ENCODE measurements at places on chromosomes 13 and 19.

DNA sequence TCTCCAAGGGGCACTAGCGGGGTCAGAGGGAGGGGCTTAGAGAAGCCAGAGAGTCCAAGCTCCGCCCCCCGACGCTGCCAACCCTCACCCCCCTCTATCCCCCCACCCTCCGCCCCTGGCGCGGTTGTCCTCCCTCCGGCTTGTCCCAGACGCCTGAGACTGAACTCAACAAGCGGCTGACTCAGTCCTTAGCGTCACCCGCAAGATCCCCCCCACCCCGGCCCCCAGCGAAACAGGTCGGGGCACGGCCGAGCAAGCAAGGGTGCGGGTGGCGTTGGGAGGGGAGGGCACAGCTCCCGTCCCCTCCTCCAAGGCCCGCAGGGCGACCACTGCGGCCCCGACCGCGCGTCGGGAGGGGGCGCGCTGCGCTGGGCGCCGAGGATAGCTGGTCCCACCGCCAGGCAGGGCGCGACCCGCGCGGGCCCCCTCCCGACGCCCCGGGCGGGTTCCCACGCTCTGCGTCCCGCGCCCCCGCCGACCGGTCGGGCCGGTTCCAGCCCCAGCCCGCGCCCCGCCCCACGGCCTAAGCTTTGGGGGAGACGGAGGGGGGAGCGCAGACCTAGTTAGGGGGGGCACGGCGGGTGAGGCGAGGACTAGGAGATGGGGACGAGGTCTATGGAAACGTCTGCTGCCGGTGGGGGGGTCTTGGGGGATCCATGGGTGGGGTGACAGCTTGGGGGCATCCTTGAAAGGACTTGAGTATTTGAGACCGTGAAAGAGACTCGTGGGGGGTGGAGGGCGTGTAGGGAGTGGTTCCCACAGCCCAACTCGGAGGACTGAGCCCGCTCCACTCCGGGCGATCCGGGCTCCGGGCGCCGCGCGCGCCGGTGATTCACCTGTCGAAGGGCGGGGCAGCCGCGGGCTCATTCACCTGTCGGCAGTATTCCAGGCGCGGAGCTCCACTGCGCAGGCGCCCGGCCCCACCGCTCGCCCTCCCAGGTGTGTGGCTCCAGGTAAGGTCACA, 5.1 kb downstream of the NOTCH3 start:
- peak; percentile 73 for DNase-seq

DNA sequence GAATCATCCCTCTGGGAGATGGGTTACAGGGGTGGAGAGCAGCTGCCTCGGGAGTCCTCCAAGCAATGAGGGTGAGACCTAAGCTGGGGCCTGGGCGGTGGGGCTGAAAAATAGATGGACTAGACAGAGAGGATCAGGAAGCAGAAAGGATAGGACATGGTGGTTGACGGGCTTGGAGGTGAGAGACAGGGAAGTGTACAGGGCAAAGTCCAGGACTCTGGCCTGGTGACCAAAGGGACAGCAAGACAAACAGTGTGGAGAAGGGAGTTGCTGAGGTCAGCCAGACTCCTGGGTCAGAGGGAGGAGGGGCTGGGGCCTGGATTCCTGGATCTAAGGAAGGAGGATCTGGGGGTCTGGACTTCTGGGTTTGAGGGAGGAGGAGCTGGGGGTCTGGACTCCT, 5.5 kb downstream of the PHLDB3 start:
- no peak for DNase-seq

- DNase-seq = no peak
Observed at GRCh38 chr13:74476365-74476764, 342.2 kb upstream of the KLF12 start.

- no peak for DNase-seq
Observed at GRCh38 chr19:29706635-29707034, 8.4 kb downstream of the C19orf12 start.

DNA sequence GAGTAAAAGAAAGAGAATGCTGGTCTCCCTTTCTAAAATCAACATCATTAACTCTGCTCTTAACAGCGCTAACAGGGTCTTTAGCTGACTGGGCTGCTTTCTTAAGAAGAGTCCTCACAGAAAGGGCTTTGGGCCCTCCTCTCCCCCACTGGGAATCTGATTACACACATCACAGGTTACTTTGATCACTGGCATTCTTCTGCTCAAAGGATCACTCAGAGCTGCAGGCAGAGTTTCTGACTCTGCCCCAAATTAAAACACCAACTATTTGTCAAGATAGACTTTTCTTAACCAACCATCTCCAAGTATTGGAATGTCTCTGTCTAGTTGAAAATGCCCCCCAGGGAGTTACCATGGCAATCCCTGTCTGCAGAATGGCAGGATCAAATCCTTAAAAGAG, 31.1 kb upstream of the SIAH3 start:
- no peak for DNase-seq

DNA sequence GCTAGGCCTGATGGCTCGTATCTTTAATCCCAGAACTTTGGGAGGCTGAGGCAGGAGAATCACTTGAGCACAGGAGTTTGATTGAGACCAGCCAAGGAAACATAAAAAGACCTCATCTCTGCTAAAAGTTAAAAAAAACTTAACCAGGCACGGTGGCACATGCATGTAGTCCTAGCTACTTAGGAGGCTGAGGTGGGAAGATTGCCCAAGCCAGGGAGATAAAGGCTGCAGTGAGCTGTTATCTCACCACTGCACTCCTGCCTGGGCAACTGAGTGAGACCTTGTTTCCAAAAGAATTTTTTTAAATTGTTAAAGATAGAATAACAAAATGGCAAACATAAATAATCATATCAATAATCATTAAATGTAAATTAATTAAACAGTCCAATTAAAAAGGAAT, 365.8 kb downstream of the MTUS2 start:
- DNase-seq = no peak

DNA sequence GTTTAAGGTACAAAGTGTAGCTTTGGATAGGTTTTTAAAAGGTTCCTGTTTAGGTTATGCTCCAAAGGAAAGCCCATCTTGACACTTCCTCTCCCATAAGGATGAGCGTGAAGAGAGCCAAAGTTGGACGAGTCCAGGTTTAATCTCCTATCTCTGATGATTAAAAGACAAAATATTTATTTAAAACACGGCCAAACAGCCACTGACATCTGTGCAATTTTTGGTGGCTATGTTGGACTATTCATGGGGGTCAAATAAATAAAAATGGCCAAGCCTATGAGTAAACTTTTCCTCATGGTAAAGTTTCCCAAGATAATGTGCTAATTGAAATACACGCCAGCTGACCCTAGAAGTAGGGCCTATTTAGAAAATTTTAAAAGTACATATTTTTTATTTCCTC, 69.0 kb upstream of the DOCK9 start:
- DNase-seq = no peak

GRCh38 chr19:6987850-6988249, 33.4 kb downstream of the MBD3L2B start:
- DNase-seq = no peak

DNA sequence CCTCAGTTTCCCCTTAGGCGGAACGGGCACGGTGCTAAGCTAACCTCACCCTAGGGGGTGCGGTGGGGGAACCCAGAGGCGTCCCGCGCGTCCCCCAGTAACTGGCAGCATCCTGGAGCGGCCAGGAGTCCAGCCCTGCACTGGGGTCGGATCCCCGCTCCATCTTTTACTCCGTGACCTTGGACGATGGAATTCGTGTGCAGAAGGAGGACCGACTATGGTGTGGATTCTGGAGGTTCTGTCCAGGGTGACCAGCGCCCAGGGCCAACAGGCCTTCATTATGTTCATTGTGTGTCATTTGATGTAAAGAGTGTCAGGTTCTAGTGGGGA, 630 bp downstream of the SPPL2B start:
- DNase-seq = no peak

DNA sequence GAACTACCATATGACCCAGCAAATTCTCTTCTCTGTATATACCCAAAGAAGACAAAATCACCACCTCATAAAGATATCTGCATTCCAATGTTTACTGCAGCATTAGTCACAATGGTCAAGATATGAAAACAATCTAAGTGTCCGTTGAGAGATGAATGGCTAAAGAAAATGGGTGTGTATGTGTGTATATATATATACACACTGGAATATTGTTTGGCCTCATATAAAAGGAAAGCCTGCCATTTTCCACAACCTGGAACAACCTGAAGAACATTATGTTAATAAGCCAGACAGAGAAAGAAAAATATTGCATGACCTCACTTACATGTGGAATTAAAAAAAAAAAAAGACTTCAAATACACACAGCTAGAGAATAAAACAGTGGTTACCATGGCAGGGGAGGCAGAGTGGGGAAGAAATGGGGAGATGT, 29.5 kb upstream of the RBM26 start:
- no peak for DNase-seq

All from HCT116 (cell line).